ENCODE measurements at places on chromosomes 6 and 20.

DNA sequence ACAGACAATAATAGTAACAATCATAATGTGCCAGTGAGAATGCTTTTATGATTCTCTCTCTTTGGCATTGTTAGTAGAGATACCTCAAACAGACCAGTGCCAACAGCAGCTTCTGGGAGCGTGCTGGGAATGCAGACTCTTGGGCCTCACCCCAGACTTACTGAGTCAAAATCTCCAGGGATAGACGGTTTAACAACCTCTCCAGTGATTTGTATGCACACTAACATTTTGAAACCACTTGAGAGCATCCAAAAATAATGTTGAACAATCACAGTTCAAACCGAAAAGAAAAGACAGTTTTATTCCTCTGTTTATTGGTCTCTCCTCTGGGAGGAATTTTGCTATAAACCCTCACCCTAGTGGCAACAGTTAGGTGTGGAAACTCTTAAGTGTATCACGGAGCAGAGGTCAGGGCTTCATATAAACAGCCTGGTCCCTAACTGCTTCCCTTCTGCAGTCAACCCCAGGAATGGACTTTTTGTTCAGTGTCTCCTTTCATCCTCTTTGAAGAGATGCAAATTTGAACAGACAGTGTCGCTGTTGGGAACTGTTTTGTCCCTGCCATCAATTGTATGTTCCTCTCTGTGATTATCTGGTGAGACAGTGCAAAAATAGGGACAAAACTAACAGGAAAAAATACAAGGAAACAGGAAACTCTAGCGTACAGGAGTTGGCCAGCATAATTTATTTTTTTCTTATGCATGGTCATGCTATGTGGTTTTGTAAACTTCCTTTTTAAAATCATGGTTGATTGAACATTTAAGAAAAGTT is 162.4 kb upstream of the BTBD3 start:
- H3K36me3 ChIP-seq, result no peaks in the 10 kb centered on the region
- H3K27ac ChIP-seq, result no peak overlapping the region
- no peaks in the 10 kb centered on the region for H3K4me1 ChIP-seq
- DNase-seq, result no peak

DNA sequence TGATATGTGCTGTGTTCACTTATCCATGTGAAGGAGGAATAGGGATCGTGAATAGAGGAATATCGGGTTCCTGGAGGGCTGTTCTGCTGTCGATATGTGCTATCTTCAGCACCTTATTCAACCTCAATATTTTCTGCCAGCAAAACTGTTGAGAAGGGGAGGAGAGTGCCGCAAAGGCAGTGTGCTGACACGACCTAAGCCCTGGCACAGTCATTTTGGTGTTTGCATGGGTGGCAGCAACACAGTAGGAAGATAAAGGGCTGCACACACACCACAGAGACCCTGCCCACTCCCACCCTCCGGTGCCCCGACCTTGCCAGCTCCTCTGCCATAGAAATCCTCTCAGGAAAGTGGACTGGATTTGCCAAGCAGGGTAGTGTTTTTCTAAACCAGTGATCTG is 47.0 kb downstream of the ZDHHC14 start:
- DNase-seq, result no peak
- peak overlapping the region; percentile 35 for H3K27ac ChIP-seq
- H3K27me3 ChIP-seq, result no peaks in the 10 kb centered on the region

GRCh38 chr20:33160681-33161080 is 7.3 kb upstream of the BPIFA2 start:
- no peak overlapping the region for H3K27ac ChIP-seq
- peaks cover 8% of the 10 kb centered on the region for H3K4me1 ChIP-seq
- no peak overlapping the region for H3K4me3 ChIP-seq
- H3K36me3 ChIP-seq, result no peaks in the 10 kb centered on the region
- DNase-seq, result no peak

- no peaks in the 10 kb centered on the region for H3K27me3 ChIP-seq
- no peak overlapping the region for H3K4me3 ChIP-seq
- peaks cover 13% of the 10 kb centered on the region for H3K4me1 ChIP-seq
- H3K27ac ChIP-seq, result no peak overlapping the region
- peaks cover 14% of the 10 kb centered on the region for H3K36me3 ChIP-seq
Measured at GRCh38 chr20:49659056-49659455, 54.6 kb downstream of the B4GALT5 start.

- H3K4me3 ChIP-seq, result no peak overlapping the region
- DNase-seq, result no peak
- H3K4me1 ChIP-seq, result peaks cover 11% of the 10 kb centered on the region
- peaks cover 42% of the 10 kb centered on the region for H3K36me3 ChIP-seq
- H3K27ac ChIP-seq, result peak overlapping the region; percentile 67
Measured at GRCh38 chr6:35320031-35320410, 22.3 kb upstream of the PPARD start.

- H3K27me3 ChIP-seq, result no peaks in the 10 kb centered on the region
- DNase-seq, result no peak
- H3K36me3 ChIP-seq, result peaks cover 44% of the 10 kb centered on the region
- no peak overlapping the region for H3K27ac ChIP-seq
- peaks cover 29% of the 10 kb centered on the region for H3K4me1 ChIP-seq
Measured at GRCh38 chr6:41191569-41191968, 9.4 kb downstream of the TREML2 start.

GRCh38 chr20:14299831-14300230 is 37.6 kb downstream of the FLRT3 start:
- DNase-seq, result no peak
- H3K27ac ChIP-seq, result no peak overlapping the region
- no peaks in the 10 kb centered on the region for H3K4me1 ChIP-seq

DNA sequence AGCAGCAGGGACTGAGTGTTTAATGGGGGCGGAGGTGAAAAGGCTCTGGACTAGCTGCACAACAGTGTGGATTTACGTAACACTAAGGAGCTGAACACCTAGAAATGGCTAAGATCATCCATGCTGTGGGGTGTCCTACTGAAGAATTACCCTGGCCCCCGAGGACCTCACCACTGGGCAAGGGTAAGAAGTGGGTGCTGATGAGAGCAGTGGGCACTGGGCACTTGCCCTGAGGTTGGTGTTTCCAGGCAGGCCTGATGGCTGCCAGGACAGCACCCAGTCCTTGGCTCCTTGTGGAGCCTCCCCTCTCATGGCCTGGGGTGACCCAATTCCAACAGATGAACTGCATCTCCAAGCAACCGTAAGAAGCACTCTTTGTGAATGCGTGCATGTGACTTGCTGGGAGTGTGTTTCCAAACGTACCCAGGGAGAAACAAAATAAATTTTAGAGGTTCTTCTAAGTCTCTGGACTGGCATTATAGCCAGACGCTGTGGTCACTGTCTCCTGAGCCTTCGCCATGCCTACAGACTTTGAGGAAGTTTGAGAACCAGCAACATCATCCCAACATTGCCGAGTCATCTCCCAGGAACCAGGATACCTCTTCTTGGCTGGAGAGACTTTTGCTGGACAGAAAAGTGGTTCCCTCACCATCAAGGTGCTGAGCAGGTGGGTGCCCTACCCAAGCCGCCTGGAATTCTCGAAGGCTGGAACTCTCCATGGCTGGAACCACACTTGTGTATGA is 245.9 kb downstream of the ERMARD start:
- H3K27me3 ChIP-seq, result peaks cover 2% of the 10 kb centered on the region
- no peak for DNase-seq
- H3K4me3 ChIP-seq, result no peak overlapping the region
- H3K4me1 ChIP-seq, result no peaks in the 10 kb centered on the region
- peaks cover under 1% of the 10 kb centered on the region for H3K36me3 ChIP-seq
- H3K27ac ChIP-seq, result no peak overlapping the region

GRCh38 chr6:30887901-30888815 is 3.8 kb downstream of the DDR1 start:
- H3K4me1 ChIP-seq, result peaks cover 24% of the 10 kb centered on the region
- H3K27me3 ChIP-seq, result no peaks in the 10 kb centered on the region
- no peak overlapping the region for H3K4me3 ChIP-seq
- peaks cover 16% of the 10 kb centered on the region for H3K36me3 ChIP-seq

DNA sequence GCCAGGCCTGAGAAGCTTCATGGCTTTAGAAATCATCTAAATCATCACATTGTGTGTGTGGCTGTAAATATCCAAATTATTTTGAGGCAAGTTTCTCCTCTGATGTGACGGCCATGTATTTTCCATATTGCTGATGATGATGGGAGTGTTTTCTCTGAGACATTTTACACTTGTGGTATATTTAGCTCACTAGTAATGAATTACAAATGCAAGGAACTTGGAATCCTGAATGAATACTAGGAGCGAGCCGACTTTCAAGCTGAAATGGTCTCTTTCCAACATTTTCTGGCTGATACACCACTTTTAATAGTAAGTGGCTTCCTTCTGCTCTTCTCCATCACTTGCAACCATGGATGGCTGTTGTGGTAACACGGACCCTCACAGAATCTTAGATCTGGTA is 41.3 kb downstream of the UTRN start:
- no peaks in the 10 kb centered on the region for H3K27me3 ChIP-seq
- no peak overlapping the region for H3K27ac ChIP-seq
- H3K4me3 ChIP-seq, result no peak overlapping the region
- H3K36me3 ChIP-seq, result no peaks in the 10 kb centered on the region
- DNase-seq, result no peak

- H3K36me3 ChIP-seq, result peaks cover 2% of the 10 kb centered on the region
- no peak for DNase-seq
- peaks cover 26% of the 10 kb centered on the region for H3K27me3 ChIP-seq
- no peak overlapping the region for H3K4me3 ChIP-seq
- H3K27ac ChIP-seq, result no peak overlapping the region
Measured at GRCh38 chr20:50692552-50692933, 1.2 kb upstream of the RIPOR3 start.

DNA sequence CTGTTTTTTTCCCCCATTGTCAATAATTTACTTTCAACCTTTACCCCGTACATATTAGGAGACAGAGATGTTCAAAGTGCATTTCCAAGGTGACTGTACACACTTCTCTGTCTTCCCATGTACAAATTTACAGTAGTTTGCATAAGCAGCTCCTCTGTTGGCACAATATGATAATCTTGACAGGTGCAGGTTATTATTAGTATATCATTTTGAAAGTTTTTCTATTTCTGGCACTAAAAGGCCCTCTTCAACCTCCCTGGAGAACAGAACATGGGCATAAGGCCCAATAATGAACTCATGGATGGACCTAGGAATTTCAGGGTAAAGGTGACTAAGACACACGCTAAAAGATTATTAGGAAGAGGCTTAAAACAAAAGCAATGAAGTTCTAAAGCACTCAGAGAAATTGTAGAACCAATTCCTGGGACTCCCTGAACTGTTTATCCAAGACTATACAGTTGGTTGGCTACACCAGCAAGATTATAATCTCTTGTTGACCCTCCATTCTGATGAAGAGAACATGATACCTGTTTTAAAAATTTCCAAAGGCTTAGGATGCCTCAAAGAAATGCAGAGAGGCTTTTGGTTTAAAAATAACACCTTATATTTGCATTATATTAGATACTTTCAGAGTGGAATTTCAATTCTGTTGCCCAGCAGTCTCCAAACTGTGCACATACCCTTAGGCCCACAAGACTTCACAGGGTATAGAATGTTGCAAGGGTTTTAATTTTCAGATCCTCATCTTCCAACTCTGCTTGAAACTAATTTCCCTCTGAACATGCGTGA is 1.1 kb downstream of the AIG1 start:
- peak overlapping the region; percentile 96 for H3K4me3 ChIP-seq
- H3K27me3 ChIP-seq, result no peaks in the 10 kb centered on the region
- peaks cover 18% of the 10 kb centered on the region for H3K4me1 ChIP-seq
- H3K27ac ChIP-seq, result peak overlapping the region; percentile 99
- no peaks in the 10 kb centered on the region for H3K36me3 ChIP-seq

DNA sequence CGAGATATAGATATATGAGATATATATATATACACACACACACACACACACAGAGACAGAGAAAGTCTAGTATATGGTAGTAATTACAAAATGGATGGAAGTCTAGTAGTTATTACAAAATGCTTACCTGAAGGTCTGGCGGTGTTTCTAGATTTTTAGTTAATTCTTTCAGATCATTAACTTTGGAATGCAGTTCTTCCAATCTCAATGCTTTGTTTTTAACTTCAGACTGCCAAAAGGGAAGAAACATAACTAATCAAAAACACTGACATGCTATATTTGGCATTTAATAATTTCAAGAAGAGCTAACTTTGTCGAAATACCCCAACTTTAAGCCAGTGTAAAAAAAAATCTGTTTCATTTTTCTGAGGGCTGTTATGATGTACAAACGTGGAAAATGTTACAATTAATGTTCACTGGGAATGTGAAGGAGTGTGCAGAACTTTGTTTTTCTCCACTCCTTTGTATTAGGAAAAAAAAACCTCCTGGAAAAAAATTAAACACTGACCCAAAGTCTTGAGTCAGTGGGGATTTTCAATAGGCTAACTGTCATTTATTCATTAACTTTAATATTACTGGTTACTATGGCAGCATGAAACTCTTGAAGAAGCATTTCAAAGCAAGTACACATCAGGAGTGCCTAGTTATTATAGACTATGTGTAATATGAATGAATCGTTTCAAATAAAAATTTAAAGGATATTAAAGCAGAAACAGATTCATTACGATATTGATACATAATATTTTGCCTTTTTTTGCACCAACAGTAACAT is 232.9 kb downstream of the SYNE1 start:
- no peaks in the 10 kb centered on the region for H3K36me3 ChIP-seq
- H3K27ac ChIP-seq, result no peak overlapping the region
- H3K27me3 ChIP-seq, result peaks cover 3% of the 10 kb centered on the region
- no peak overlapping the region for H3K4me3 ChIP-seq

GRCh38 chr6:13836170-13836569 is 21.8 kb upstream of the MCUR1 start:
- H3K27me3 ChIP-seq, result peaks cover 4% of the 10 kb centered on the region
- H3K4me3 ChIP-seq, result no peak overlapping the region
- H3K27ac ChIP-seq, result no peak overlapping the region
- H3K4me1 ChIP-seq, result peaks cover 3% of the 10 kb centered on the region
- no peak for DNase-seq

DNA sequence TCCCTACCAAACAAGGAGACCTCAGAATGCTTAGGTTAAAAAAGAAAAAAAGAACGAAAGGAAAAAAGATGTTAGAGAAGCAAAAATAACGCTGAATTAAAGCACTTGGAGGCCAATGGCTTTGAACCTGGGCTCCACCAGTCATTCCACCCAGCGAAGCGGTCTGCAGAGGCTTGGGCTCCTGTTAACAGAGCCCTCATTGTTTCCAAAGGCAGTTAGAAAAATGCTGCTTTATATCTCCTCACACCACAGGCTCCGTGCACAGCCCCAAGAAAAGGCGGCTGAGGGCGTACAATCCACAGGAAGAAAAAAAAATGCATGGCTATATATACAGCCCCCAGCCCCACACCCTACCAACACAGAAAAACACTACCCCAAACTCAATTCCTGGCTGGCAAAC is 255.9 kb downstream of the FOXC1 start:
- no peaks in the 10 kb centered on the region for H3K27me3 ChIP-seq
- DNase-seq, result no peak
- peak overlapping the region; percentile 14 for H3K27ac ChIP-seq
- H3K36me3 ChIP-seq, result peaks cover 4% of the 10 kb centered on the region
- peaks cover 21% of the 10 kb centered on the region for H3K4me1 ChIP-seq

- H3K36me3 ChIP-seq, result no peaks in the 10 kb centered on the region
- peaks cover 6% of the 10 kb centered on the region for H3K27me3 ChIP-seq
- no peak overlapping the region for H3K27ac ChIP-seq
- DNase-seq, result no peak
- H3K4me3 ChIP-seq, result no peak overlapping the region
- peaks cover 4% of the 10 kb centered on the region for H3K4me1 ChIP-seq
Measured at GRCh38 chr20:19969507-19970255, 47.5 kb upstream of the NAA20 start.
